Activated naive CD4-positive, alpha-beta T cell treated with anti-CD3 and anti-CD28 coated beads for 36 hours (primary cell): ENCODE measurements at places on chromosomes 3 and 15.

- no peak for DNase-seq
These were observed 51.7 kb downstream of the SEMA5B start for GRCh38 chr3:122975924-122976293.

DNA sequence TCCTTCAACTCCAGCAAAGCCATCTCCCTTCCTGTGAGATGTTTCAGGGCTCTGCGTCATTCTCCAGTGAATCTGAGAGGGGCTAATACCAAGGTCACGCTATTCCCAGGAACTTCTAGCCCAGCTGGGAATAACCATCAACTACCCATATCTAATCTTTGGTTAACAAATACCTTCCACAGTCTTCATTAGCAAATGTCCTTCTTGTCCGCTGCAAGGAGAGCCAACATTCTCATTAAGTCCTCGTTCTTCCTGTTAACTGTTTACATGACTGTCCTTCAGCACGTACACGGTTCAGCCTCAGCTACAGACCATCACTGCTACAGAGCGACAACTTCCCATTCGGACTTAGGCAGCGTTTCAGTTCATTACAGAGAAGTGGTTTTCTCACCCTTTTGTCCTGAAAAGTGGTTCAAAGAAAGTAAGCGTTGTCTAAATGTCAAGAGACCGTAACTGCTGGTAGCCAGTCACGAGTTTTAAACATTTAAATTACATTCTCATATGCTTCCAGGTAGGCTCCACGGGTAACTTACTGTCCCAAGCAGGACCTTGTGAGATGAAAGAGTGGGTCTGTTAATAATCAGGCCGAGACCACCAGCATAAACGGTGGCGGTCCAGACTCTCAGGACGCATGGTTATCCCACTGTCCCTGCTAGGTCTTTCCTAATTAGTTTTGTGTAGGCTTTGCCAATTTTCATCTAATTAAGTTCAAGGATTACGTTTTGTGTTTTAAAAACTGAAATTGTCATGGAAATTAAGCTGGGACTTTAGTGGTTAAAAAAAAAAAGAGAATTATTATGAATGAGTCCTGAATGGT lies 63.8 kb downstream of the CHSY1 start:
- no peak for DNase-seq

- DNase-seq = no peak
These were observed 26.3 kb upstream of the BNC1 start for GRCh38 chr15:83310521-83311456.

DNA sequence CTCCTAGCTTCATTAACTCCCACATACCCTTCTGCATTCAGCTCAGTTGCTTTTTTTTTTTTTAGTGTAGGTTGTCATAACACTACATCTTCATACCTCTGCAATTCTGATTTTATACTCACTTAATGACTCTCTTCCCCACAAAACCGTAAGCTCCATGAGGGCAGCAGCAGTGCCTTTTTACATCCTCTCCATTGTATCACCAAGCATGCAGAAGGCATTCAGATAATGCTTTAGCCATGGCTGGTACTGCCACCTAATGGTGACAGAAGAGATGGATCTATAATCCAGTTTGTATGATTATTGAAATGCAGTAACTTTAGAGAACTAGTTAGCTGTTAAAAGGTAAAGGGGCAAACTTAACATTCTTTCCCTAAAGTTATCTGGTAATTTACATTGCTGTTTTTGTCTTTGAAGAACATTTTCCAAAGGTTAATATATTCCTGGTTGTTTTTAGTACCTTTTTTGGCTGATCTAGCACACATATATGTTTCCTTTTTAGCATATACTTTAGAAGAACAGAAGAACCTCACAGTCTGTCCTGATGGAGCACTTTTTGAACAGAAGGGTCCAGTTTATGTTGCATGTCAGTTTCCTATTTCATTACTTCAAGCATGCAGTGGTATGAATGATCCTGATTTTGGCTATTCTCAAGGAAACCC lies 36.8 kb downstream of the ATP1B3 start:
- DNase-seq = peak; percentile 72

DNA sequence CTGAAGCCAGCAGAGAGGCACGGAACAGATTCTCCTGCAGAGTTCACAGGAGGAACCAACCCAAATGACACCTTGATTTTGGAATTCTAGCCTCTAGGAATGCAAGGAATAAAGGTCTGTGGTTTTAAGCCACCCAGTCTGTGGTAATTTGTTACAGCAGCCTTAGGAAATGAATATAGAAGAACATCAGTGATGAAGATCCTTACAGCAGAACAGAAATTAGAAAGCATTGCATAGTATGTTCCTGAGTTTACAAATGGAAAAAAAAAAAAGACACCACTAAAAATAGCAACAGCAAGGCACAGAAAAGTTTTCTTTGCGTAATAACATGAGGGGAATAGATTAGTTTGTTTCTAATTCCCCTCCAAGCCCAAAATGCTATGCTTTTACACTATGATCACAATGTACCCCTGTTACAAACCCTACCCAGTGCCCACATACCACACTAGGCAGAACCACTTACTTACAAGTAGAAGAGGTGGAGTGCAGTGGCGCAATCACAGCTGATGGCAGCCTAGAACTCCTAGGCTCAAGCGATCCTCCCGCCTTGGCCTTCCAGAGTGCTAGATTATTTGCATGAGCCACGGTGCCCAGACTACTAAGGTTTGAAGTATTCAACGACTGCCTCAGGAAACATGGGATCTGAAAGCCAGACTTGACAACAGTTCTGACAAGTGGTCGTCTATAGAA lies 84.3 kb downstream of the SHQ1 start:
- no peak for DNase-seq

GRCh38 chr3:65539616-65540015 lies 499.1 kb downstream of the MAGI1 start:
- DNase-seq = no peak
